Stimulated activated CD4-positive, alpha-beta T cell treated with anti-CD3 and anti-CD28 coated beads, Interleukin-1b, Interleukin-23, amount 100 ng/mL, for 1 hour (primary cell): ENCODE measurements at places on chromosomes 6 and 20.

DNA sequence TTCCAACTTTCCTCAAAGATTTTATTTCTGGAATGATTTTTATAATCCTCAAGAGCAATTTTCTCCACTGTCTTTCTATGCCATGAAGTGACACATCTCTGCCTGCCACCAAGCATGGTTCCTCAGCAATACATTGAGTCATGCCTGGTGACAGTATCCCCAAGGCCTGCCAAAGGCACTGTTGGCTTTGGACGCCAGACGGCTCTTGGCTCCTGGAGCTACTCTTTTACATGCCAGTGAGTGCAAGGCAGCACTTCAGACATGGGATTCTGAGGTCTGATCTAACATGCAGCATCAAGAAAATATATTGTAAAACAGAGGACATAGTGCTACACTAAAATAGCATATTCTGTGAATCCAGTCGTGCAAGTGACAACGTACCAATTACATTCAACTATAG is 20.1 kb upstream of the PLEKHG1 start:
- DNase-seq = no peak

- DNase-seq = no peak
Observed at GRCh38 chr20:47795214-47795907, 10.1 kb upstream of the SULF2 start.

GRCh38 chr6:147522597-147522996 is 14.1 kb downstream of the SAMD5 start:
- DNase-seq = no peak

- DNase-seq = no peak
Observed at GRCh38 chr6:25623065-25623464, 28.9 kb upstream of the SCGN start.

- no peak for DNase-seq
Observed at GRCh38 chr6:73078333-73078862, 146.9 kb downstream of the KHDC1L start.

DNA sequence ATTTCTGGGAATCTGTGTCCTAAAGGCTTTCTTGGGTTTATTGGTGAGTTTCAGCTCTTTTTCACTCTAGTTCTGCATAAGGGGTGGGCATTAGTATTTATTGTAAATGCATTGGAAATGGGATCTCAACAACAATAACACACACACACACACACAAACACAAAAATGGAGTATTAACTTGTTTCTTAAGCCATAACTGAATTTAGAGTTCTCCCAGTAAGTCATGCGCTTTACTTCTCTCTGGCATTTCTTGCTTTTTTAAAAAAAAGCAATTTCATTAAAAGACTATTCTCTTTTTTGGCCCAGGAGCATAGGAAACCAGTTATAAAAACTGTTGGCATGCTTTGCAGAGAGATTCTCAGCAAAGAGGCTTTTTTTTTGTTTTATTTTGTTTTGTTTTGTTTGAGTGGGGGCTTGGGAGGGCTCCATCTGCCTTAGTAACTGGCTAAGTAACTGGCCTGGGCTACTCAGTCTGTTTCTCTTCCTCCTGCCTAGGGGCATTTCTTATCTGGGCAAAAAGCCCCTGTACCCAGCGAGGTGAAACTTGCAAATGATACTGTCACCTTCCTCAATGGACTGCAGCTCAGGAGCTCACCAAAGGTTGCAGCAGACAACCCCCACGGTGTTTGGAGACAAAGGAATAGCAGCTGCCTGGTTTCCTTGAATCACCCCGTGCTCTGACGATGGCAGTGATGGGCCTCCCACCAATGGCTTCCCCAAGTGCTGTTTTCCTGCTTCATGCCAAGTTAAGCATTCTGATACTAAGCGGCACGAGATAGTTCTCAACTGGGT is 128.5 kb downstream of the BCAS1 start:
- no peak for DNase-seq

DNA sequence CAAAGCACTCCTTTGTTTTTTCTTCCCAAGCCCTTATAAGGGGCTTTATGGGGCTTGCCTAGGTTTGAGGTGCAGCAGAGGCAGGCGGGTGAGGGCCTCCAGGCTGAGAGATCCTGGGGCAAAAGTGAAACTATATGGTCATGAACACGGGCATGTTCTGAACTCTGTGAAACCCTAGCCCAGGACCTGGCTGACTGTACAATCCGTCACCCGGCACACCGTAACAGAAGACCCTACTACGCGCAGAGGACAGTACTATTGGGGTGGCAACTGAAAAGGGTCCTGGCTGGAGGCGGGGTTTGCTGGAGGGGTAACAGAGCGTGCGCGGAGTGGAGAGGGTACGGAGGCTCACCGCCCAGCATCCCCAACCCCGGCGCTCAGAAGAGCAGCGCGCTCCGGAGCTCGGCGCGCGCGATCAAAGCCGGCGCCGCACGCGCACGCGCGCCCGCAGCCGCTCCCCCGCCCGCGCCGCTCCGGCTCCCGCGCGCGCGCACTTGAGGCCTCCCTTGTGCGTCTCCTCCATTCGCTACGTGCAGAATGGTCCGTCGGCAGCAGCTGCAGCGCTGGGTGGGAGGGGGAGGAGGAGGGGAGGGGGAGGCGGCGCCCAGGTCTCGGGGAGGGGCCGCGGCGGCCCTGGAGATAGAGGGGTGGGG is 54.2 kb downstream of the MRPL14 start:
- DNase-seq = peak; percentile 39

DNA sequence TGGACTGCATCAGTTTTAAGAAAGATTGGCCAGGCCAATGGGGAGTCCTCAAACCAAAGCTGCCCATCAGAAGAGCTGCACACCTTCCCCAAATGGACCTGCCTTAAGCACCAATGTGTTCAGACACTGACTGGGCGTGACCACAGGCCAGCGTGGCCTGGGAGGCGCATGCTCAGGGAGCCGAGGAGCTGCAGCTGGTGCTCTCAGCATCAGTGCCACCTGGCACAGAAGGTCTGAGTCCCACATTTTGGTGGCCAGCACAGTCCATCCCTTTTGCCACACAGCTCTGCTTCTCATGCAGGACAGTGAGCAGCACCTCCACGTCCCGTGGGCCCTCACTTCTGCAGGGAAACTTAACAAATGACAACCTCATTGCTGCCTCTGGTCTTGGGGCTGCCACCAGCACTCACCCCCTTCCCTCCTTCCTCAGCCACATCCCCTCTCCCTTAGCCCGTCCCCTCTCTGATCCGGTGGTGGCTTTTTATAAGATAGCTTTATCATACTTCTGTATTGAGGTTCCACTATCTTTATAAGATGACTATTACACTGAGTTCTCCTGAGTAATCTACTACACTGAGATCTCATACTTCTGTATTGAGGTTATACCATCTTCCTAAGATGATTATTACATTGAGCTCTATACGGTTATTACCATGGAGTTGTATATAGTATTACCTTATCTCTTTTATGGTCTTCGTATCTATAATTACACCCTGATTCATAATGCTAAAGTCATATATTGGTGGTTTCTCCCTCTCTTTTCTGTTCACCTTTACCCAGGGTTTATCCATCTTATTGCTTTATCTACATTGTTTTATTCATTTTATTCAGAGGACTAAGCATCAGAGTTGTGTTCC is 109.1 kb downstream of the TOX2 start:
- no peak for DNase-seq

DNA sequence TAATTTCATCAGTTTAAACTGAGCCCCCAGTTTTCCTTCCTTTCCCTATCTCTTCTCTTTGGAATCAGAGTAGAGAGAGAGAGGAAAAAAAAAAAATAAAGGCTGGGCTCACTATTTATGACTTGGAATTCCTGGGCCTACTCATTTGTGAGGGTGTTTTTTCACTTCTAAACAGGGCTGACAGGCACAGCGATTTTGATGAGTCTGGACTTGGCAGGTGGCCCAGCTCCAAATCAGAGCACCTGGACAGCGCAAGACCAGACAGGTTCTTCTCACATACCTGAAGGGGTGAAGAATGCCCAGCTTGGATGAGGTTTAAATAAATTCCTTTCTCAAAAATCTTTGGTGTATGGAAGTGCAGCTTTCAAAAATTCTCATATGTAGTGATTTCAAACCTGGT is 122.2 kb downstream of the KIF13A start:
- DNase-seq = no peak

DNA sequence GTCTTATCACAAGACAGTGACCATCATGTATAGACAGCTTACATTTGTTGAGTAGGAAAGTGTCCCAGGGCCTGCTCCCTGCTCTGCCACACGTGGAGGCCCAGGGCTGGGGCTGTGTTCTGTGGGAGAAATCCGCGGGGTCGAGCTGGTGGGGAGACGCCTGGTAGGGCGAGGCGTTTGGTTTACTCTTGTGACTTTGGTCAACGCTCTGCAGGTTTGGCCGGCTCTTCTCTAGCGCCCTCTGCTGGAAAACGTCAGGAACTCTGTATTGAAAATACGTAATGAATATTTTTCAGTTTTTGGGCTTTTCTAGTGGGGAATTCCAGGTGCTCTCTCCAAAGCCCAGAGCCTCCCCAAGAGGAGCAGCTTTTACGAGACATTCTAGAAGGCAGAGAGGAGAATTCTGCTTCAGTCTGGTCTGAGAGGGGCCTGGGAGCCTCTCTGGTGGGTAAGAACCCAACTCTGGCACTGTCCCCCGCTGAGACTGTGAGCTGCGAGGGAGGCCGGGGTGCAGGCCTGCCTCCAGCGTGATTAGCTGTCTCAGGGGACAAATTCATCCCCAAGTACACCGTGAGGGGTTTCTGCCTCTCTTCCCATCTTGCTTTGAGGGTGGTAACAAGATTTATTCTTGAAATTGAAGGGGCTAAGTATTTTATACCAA is 112.6 kb upstream of the RALGAPA2 start:
- no peak for DNase-seq

DNA sequence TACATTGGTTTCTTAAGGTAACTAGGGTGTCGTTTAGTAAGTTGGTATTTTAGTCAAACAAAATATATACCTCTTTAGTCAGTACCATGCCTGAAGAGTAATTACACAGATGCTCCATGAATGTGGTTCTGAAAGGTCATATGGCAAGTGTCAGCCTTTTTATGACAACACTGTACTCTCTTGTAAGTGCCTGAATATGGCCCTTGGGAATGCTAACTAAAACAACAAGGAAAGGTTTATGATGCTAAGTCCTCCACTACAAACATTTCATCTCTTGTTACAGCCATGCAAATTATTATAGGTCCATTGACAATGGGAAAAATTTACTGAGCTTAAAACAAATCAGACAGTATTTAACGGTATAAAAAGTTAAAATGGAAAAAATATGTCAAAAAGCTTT is 39.0 kb upstream of the SUPT3H start:
- DNase-seq = no peak

GRCh38 chr20:37347891-37348791 is 2.2 kb downstream of the SRC start:
- no peak for DNase-seq

GRCh38 chr6:75116946-75117345 is 88.9 kb downstream of the COL12A1 start:
- no peak for DNase-seq

GRCh38 chr20:4328541-4328940 is 313.2 kb upstream of the RNF24 start:
- no peak for DNase-seq

DNA sequence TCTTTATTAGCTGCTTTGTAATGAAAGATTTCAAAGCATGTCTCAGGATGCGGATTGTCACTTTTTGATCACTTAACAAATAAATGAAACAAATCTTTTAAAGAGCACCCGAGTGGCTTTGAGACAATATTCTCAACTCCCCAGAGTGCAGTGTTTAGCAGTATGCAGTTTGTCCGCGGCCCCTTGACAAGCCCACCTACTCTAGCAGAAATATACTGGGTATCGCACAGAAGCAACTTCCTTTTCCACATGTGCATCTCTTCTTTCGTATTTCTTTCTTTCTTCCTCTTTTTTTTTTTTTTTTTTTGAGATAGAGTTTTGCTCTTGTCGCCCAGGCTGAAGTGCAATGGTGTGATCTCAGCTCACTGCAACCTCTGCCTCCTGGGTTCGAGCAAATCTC is 84.5 kb upstream of the FAM184A start:
- DNase-seq = no peak

DNA sequence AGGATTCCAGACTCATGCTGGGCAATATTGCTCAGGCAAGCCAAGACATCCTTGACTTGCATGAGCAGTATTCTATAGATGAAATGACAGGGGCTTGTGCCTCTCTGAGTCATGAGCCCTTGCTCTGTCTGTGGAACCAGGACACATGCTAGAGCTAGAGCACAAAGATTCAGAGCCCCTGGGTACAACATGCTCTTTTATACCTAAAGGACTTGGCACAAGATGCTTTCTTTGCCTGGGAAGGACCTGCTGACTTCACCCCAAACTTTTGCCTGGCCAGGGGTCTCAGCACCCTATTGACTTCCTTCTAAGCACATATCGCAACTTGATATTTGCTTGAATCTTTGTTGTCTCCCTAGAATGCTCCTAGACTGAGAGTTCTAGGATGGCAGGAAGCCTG is 27.4 kb downstream of the TGM6 start:
- DNase-seq = no peak

GRCh38 chr20:34708621-34709043 is 4.5 kb downstream of the TP53INP2 start:
- peak; percentile 33 for DNase-seq
